Fibroblast of skin of left biceps (primary cell): ENCODE measurements at places on chromosomes 3 and 15.

DNA sequence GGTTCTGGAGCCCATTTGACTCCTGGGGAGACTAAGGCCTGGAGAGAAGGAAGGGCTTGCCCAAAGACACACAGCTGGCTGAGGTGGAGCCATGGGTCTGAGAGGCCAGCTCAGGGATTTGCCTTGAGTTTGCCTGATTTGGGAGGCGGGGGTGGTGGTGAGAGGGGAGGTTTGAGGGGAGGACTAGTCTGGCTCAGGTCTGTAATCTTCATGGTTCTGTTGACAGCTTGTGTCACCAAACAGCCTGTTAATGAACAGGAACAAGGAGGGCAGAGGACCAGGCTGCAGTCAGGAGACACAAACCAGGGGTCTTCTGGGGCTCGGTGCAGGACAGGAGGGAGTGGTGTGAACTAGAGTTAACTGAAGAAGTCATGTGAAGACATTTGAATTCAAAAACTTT lies 3.6 kb downstream of the TRH start:
- DNase-seq, result no peak

DNA sequence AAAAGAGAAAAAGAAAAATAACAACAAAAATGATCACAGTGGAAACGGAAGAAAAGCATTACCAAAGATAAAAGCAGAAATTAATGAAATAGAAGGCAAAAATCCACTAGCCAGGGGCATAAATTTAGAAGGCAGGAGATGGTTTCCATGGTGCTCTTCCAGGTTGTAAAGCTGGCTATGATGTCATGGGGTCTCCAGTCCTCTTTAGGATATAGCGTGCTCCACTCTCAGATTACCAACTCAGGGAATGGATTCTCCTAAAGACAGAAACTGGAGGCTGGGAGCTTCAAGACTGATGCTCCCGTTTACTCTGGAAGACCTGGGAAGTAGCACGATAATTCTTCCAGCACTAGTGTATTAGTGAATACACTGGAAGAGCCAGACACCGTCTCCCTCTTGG lies 10.9 kb upstream of the ULK4 start:
- DNase-seq, result no peak

- no peak for DNase-seq
These were observed 55.8 kb downstream of the HEG1 start for GRCh38 chr3:124999897-125000435.

GRCh38 chr3:170709046-170709445 lies 123.2 kb upstream of the SLC7A14 start:
- DNase-seq, result peak; percentile 94

DNA sequence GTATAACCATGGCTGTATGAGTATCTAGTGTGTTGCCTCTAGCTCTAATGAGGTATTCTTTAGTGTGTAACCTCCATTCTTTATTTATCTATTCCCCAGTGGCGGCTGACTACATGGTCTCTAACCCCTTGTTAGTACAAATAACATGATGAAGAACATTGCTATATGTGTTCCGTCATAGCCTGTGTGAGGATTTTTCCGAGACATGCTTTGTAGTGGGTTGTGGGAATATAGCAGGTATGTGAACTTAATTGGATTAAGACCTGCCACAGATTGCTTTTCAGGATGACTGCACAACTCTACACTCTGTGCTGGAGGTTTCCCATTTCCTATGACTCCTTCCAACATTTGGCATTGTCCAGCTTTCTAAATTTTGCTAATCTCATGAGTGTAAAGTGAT lies 563.4 kb downstream of the ROBO1 start:
- no peak for DNase-seq
